ENCODE measurements at places on chromosomes 2 and 18.
A peak's percentile ranks its signal among the peaks of the same experiment; 100 is the strongest.

DNA sequence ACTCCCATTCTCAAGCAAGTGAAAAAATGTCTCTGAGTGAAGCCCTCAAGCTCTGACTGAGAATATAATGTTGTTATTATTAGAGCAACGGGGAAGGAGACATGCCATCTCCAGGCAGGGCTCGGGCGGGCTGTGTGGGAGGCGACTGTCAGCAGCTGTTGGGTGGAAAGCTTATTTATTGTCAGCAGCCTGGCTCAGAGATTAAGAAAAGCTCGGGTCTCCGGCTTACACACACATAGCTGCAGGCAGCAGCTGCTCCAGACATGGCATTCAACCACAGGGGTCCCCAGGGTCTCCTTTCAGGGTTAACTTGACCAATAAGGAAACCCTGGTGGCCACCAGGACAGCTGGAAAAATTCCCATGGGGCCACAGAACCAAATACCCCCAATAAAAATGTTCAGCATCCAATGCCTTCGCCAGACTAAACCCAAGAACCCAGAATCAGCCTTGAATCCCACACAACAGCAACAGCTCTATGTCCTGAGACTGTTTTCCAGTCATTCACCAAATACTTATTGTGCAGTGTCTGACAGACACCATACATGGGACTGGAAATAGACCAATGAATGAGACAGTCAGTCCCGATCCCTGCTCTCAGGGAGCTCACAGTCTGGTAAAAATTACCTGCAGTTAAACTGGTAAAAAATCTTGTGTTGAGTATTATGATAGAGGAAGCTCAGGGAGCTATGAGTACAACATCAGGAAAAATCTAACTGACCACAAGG, 70.5 kb upstream of the RTN4 start:
- no peak for DNase-seq

- DNase-seq = no peak
Measured at GRCh38 chr2:237642038-237642734, 14.8 kb downstream of the LRRFIP1 start.

GRCh38 chr2:166240387-166241313, 112.8 kb upstream of the SCN1A start:
- DNase-seq = no peak

GRCh38 chr2:11430729-11431128, 35.2 kb downstream of the E2F6 start:
- no peak for DNase-seq

DNA sequence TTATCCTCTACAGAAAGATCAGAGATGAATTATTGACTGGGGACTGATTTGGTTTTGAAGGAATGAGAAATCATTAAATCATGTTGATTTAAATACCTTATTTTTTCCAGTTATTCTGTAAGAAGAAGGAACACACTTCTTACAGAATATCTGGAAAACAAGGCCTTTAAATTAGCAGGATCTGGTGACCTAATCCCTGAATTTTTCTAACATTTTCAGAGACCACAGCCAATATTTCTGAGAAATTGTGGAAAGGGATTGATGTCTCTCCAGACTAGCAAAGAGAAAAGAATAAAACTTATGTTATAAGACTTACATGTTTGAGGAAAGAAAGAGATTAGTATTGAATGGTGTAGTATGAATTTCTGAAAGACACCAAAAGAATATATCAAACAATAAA, 104.0 kb downstream of the KCNE4 start:
- DNase-seq = no peak

DNA sequence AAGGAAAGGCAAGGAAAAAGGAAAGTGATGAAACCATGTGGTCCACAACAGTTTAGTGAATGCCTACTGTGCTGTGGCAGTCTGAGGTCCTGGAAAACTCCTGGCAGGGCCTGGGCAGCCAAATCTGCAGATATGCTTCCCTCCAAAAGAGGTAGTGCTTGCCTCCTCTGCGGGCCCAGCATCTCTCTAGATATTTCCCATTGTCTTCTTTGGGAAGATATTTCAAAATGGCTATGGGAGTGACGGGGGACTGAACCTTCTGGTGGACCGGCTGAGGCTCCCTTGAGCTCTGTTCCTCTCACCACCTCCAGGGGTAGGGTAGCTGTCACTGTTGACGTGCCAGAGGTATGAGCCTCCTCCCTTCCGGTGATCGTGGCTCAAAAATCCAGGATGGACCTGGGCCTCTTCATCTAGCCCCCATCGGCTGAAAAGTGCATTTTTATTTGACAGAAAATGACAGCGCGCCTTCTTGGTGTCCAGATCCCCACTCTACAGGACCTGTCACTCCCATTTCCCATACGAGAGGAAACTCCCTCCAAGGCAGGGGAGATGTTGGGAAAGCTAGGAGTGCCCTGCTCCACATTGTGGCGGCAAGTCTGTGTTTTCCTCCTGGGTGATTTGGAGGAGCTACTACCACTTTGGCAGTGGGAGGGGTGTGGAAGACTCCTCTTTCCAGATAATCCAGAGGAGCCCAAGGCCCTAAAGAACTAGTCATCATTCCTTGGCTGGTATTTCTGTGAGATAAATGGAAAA, 9.4 kb upstream of the PAX3 start:
- DNase-seq = no peak

DNA sequence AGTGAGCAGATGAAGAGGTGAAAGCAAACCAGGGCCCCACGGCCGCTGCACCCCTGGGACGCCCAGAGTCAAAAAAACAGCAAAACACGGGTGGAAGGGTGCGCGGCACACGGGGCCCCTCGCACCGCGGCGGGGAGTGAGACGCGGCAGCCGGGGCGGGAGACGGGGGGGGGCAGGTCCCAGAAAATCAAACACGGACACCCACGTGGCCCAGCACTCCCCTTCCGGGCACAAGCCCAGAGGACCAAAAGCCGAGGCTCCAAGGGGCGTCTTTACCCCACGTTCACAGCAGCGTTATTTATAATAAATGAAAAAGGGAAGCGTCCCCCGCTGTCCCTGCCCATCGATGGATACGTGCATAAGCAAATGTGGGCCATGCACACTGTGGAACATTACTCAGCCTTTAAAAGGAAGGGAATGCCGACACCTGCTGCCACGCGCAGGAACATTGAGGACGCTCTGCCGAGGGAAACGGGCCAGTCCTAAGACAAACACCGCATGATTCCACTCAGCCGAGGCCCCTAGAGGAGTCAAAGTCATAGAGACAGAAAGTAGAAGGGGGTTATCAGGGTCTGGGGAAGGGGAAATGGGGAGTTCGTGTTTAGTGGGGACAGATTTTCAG, 677 bp upstream of the COPS9 start:
- DNase-seq = no peak

GRCh38 chr2:191171708-191172355, 21.0 kb upstream of the STAT4 start:
- DNase-seq = no peak

- no peak for DNase-seq
Measured at GRCh38 chr2:174138161-174138560, 110.2 kb downstream of the OLA1 start.

GRCh38 chr2:111946294-111947114, 48.1 kb downstream of the MERTK start:
- peak; percentile 75 for DNase-seq

DNA sequence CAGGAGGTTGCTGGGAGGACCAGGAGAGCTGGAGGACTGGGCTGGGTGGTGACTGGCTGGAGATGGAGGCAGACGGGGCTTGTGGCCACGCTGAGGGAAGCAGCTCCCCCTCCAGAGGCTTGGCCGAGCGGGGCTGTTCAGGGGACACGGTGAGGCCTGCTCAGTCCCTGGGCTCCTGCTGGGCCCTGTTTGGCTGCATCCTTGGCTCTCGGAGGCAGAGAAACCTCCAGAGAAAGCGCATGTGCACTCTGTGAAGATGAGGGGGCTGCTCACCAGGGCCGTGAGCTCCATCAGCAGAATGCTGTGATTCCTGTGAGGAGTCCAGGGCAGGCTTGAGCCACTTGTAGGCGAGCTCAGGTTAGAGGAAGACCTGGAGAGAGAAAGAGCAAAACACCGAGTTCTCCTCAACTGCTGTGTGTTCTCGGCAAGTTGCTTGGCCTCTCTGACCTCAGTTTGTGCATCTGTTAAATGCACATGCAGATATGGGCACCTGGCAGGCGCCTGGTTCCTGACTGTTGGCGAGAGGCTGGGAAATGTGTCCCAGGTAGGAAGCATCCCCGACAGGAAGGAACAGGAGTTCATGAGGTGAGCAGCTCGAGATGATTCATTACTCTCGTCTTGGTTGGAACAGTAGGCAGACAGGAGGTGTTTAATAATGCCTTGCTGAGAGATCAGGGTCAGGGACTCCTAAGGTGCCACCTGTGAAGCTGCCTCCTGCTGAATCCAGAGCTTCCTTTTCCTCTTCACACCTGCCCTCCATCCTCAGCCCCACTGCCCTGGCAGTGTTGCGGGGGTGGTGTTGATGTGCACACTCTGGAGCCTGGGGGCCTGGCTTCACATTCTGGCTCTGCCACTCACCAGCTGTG, 941 bp downstream of the ZAP70 start:
- no peak for DNase-seq

DNA sequence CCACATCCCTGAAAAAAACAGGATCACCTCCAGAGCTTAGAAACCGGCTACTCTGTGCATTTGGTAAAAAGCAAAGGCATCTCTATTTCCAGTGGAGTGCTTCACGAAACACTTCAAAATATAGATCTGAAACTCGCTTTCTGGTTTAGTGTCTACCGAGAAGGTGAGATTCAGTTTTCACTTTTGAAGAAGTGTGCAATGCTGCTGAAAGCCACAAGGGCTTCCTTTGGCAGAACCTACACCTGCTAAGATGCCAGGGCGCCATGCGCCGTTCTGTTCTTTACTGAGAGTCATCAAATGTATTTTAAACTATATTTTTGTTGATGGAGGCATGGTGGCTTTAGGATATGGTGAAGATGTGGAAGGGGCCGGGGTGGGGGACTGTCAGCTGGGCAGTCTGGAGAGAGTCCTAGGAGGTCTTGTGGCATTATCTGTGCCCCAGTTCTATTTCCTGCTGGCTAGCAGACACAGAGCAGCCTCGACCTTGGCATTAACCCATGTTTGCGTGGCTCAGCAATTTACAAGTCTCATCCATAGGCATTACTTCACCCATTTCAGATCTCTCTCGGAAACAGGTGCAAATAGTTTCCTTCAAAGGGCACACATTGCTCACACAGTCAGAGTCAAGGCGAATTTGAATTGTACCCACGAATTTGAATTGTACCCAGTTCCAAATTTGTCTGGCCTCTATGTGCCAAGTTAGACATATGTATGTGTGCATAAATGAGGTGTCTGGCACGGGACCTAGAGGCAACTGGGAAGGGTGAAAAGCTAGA, 46.7 kb upstream of the KCNF1 start:
- no peak for DNase-seq

GRCh38 chr18:55875371-55875901, 287.4 kb upstream of the TCF4 start:
- DNase-seq = no peak

- no peak for DNase-seq
Measured at GRCh38 chr2:184646177-184646576, 47.8 kb downstream of the ZNF804A start.
